GM12865 (cell line): ENCODE measurements at places on chromosomes 12 and 14.

- DNase-seq = peak; percentile 63
These were observed 13.1 kb downstream of the CLECL1 start for GRCh38 chr12:9719790-9720189.

- no peak for DNase-seq
These were observed 645.4 kb upstream of the ATXN7L3B start for GRCh38 chr12:73892201-73892600.

DNA sequence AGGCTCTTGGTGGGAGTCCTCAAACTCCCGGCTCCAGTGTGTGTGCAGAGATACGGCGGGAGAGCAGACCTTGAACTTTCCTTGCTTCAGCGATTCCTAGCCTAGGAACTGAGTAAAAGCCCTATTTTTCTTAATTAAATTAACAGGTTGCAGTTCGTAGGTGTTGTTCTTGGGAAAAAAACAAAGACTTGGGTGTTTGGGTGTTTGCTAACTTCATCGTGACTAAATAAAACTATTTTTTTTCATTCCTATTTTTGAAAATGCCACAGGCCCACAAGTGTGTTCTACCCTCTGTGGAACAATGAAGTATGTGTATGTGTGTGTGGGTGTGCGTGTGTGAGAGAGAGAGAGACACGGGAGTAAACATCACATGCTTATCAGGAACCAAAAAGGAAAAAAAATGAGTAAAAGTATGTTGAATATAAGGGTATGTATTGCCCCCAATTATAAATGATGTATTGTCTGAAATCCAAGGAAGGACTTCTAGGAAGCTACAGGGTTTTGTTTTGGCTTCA lies 651 bp downstream of the TMEM117 start:
- peak; percentile 18 for DNase-seq

GRCh38 chr14:100804138-100804537 lies 21.8 kb upstream of the MEG3 start:
- DNase-seq = no peak

DNA sequence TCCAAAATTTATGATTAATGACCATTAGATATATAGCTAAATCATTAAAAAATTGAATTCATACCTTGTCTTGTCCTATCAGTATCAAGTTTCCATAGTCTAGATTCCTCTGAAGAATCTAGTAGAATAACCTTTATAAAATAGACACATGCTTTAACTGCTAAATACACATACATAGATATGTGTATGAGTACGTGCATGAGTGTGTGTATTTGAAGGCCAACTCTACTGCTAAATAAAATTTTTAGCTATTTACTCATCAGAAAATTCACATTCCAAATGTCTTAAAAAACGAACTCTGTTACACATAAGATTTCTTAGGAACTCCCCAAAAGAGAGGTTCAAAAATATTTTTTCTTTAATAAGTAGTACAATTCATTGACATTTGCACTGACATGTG lies 233.0 kb downstream of the SSPN start:
- no peak for DNase-seq

GRCh38 chr14:101374373-101375338 lies 186.6 kb upstream of the DIO3 start:
- DNase-seq = no peak

GRCh38 chr14:99037777-99038430 lies 234.1 kb downstream of the BCL11B start:
- no peak for DNase-seq

DNA sequence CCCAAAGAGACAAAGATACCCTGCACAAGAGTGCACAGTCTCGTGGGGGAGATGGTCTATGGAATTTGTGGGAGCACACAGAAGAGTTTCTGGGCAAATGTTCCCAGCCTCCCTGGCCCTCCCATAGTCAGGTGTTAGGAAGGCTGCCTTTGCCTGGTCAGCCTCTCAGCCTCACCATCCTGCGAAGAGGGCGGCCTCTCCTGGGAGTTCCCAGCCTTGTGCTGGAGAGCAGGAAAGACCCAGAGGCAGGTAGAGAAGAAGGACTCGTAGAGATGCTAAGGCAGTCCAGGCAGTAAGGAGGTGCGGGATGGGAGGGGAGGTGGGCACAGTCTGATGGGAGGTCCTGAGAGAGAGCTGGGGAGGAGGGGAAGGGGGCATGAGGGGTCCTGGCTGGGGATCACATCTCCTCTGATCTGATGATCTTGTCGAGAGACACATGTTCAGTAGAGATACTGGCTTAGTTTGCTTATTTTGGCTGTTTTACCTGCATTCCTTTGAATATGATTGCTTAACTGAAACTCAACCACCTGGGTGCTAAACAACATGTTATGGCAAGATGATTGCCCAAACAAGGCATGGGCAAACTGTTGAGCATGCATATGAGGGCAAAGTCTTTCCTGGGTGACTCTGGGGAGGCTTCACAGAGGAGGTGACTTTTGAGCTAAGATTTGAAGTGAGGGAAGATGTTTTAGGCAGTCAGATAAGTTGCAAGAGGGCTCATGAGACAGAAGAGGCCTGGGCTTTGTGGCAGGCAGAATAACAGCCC lies 10.5 kb downstream of the SERPINA6 start:
- DNase-seq = no peak

- DNase-seq = no peak
These were observed 291.9 kb downstream of the KCNC2 start for GRCh38 chr12:74917743-74918142.

GRCh38 chr12:104792570-104792969 lies 165.5 kb downstream of the SLC41A2 start:
- DNase-seq = no peak

DNA sequence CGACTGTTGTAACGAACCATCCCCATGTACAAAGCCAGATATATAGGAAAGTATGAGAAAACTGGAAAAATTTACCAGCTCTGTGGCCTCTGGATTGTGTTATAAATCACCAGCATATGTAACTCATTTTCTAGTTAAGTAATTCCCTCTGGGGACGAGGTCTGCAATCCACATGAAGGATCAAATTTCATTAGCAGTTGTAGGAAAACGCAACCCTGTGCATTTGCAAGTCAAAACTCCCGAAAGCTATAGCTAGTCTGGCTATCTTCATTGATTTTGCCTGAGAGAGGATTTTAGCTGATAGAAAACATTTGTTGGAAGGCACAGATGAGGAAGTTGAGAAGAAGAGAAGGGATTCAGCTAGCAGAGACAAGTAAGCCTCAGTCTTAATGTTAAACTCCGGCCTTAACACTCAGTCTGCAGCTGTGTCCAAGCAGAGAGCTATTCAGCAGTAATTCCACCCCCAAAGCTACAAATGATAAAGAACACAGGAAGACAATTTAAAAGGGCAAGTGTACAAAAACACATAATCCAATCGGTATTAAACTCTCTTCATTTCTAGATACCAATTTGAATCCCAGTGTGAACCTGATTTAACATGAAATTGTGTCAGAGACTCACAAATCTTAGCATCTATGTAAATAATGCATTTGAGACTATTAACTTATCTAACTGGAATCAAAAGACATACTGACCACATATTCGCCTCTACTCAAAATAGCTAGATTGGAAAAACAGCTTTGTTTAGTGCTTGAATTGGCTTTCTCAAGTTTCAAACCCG lies 54.2 kb upstream of the CERS5 start:
- DNase-seq = peak; percentile 64

DNA sequence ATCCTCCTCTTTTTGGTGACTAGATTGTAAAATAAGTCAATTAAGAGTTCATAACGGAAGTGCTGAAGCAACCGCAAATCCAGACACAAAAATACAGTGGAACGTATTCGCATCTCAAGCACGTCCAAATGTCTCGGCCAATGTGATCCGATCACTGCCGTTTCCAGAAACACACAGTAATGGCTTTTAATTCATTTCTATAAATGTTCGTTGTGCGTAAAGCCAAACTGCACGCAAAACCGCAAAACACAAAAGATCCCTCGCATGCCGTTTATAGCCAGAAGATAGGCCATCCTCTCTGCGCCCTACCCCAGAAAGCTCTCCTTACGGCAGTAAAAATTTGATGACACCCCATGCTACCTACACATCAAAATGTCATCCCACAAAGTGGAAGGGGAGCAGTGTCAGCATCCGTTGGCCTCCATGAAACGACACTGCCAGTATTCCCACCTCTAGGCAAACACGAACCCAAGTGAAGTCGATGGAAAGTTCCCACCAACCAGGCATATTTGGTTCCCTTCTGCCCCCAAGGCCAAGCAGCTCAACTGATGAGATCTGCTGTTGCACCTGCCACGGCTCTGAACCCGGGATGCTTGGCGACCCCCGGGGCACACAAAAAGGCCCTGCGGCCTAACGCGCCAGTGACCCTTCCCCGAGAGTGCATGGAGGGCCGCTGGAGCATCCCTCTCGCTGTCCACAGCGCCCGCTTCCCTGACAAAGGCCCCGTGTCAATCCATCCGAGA lies 1.4 kb downstream of the HECTD4 start:
- DNase-seq = no peak

DNA sequence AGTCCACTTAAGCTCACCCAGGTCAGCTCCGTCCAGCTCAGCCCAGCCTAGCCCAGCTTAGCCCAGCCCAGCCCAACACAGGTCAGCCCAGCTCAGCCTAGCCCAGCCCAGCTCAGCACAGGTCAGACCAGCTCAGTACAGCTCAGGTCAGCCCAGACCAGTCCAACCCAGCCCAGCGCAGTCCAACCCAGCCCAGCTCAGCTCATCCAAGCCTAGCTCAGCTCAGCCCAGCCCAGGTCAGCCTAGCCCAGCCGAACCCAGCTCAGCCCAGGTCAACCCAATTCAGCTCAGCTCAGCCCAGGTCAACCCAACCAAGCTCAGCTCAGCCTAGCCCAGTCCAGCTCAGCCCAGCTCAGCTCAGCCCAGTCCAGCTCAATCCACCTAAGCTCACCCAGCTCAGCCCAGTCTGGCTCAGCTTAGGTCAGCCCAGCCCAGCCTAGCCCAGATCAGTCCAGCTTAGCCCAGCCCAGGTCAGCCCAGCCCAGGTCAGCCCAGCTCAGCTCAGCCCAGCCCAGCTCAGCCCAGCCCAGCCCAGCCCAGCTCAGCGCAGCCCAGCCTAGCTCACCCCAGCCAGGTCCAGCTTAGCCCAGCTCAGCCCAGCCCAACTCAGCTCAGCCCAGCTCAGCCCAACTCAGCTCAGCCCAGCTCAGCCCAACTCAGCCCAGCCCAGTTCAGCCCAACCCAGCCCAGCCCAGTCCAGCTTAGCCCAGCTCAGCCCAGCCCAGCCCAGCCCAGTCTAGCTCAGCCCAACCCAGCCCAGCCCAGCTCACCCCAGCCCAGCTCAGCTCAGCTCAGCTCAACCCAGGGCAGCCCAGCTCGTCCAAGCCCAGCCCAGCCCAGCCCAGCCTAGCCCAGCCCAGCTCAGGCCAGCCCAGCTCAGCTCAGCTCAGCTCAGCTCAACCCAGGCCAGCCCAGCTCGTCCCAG lies 184.0 kb downstream of the TMEM121 start:
- no peak for DNase-seq

DNA sequence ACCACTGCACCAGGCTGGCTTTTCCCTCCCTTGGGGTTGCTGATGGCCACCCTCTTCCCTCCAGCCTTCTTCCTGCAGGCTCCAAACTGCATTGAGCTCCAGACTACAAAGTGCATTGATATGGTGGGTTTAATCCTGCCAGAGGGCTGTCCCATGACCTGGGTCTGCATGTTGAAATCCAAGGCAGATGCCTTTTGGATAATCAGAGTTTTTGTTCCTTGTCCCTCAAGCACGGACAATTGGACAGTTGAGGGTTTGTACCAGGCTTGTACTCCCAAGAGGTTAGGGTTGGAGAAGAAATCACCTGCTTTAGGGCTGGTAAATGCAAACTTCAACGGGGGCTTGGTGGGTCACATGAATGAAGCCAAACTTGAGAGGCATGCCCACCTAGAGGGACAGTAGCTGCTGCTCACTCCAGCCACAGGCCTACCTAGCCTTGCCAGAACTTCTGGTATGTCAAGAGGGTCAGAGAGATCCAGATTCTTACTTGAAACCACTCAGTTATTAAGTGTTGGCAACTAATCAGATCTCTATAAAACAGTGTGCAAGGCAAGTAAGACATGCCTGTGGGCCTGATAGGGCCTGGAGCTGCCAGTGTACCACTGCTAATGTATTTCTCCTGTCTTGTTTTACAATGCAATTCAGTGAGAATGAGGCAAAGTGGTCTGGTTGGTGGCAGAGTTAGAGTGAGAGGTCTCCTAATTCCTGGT lies 21.7 kb upstream of the KRT83 start:
- DNase-seq = no peak

- DNase-seq = no peak
These were observed 355.8 kb upstream of the E2F7 start for GRCh38 chr12:77421152-77421551.

GRCh38 chr14:81737938-81738337 lies 204.3 kb upstream of the SEL1L start:
- DNase-seq = no peak

- DNase-seq = no peak
These were observed 130.7 kb downstream of the TMTC2 start for GRCh38 chr12:82817368-82817767.

GRCh38 chr14:89091781-89092180 lies 267.3 kb downstream of the TTC8 start:
- no peak for DNase-seq

DNA sequence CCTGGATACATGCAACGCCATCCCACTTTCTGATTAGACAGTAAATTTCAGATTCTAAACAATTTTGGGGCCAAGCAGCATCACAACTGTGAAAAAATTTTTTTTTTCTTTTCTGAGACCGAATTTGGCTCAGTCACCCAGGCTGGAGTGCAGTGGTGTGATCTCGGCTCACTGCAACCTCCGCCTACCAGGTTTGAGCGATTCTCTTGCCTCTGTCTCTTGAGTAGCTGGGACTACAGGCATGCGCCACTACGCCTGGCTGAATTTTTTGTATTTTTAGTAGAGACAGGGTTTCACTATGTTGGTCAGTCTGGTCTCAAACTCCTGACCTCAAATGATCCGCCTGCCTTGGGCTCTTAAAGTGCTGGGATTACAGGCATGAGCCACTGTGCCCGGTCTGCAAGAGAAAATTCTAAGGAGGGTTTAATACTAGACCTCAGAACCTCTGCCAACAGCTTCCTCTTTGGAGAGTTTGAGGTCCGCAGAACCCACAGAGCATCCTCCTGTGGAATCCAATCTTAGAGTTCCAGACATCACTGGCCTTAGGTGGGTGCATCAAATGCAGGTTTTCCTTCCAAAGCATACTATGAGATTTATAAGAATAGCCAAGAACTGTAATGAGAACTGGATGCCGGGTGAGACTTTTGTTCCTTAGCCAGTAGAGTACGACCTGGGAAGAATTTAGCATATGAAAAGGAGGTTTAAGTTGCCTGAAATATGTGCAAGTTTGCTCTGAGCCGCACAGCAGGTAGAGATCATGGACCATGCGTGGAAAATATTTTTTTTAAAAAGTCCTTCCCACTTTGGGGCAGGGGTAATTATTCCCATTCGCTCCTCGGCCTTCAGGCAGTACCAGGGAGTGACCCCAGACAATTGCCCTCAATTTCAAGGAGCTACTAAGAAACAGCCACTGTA lies 7.8 kb upstream of the PHC1 start:
- no peak for DNase-seq

DNA sequence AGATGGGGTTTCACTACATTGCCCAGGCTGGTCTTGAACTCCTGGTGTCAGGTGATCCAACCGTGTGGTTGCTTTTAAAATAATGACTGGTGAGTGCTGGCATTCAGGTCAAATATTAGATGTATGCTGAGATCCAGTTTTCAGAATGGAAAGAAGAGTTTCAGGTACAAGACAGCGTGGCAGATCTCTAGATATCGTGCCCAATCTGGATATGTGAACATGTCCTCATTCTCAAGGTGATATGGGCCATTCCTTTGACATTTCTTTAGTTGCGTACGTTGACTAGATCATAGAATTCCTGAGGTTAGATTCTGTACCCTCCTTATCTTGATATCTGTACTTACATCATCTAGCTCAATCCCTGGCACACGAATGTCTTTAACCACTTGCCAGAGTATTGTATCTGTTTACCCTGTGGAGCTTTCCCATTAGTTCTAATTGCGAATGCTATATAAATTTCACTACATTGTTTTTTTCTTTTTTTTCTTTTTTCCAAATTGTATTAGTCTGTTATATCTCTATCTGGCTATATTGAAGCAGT lies 80.2 kb downstream of the ANO6 start:
- no peak for DNase-seq
